Muscle of back (tissue), 13 donors: ENCODE measurements at places on chromosomes 12 and 14. TPM values are rescaled to one million over a fixed set of nuclear protein-coding genes. Genes with fewer than 3 reads are reported as not detected.

EPYC gene
- not detected for polyA plus RNA-seq

RGS6 gene
- 5.2 TPM for polyA plus RNA-seq

DNA sequence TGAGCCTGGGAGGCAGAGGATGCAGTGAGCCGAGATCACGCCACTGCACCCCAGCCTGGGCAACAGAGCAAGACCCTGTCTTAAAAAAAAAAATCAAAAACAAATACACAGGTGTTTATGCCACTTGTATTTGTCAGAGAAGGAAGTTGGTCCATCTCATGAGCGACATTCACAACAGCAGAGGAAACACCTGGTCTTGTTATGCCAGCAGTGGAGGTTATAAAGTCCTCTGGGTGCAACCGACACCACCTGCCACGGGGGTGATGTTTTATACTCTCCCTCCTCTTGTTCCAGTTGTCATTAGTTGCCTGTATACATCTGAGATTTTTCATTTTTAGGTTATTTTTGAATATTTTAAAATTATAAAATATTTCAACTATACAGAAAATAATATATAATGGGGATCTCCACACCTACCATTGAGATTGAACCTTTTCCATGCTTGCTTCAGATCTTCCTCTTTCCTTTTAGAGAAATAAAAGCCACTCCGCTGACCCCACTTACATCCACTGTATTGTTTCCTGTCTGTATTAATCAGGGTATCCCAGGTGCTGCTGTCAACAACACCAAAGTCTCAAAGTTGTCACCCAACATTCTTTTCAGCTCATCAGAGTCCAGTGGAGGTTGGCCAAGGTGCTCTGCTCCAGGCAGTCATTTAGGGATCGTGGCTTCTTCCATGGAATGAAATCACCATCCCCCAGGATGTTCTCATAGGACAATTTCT is 65.1 kb downstream of the RNFT2 start:
- no peak for DNase-seq

- no peak for DNase-seq
Observed at GRCh38 chr14:34060651-34060999, 109.8 kb upstream of the EGLN3 start.

DNA sequence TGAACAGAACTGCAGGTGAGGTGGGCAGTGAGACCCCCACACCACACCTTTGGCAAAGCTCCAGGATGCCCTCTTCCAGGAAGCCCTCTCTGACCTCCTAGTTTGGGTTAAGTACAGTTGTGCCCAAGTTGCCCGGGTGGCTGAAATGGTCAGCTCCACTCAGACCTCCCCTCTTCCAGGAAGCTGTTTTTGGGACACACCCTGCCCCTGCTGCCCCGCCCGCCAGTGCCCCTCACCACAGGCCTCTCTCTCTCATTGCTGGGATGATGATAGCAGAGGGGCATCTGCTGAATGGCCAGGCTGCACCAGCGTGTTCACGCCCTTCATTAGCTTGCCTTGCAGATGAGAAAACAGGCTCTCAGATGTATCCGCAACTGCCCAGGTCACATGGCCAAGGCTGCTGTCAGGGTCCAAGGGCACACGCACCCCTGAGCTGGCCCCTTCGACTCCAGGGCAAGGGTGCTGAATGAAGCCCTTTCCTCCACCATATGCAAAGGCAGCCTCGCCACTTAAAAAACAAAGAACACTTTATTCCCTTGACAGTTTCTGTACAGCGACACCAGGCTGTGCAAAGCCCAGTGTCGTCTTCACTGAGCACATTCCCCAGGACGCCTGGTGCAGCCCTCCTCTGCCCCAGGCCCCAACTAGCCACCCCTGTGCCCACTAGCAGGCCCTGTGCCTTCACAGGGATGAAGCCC is 15.5 kb downstream of the SLC25A29 start:
- DNase-seq = no peak

DNA sequence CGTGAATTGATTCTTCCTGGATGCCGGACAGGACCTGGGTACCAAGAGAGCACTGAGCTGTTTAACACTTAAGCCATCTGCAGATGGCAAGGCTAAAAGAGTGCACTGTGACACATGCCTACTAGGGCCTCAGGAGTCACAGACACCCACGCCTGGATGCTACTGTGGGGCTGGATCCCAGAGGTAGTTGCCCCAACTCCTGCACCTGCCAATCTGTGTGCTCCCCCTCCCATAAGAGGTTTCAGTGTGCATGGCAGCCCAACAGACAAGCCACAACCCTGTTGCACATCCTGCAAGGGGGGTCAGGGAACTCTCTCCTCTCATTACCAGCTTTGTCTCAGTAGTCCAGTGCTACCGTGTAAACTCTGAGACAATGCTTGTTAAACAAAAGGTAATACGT is 169.0 kb downstream of the CEP128 start:
- no peak for DNase-seq
